ENCODE measurements at places on chromosomes 5 and 9.
A peak's percentile ranks its signal among the peaks of the same experiment; 100 is the strongest.

GRCh38 chr9:8208465-8208864, 408.9 kb upstream of the DMAC1 start:
- DNase-seq, result no peak

DNA sequence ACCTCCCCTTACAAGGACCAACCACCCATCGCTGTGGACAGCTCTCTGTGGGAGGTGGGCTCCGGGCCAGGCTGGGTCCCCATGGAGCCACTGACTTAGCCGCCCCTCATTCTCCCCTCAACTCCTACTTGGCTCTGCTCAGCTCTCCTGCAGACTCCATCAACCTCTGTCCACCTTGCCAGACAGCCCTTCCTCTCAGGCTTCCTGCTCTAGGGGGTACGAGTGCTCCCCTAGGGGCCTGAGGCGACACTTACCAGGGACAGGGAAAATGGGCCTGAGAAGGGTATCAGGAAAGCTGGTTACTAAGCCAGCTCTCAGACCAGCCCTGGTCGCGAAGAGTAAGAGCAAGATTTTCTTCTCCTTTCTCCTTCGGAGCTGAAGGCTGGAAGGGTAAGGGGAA, 43.9 kb downstream of the SHB start:
- no peak for DNase-seq

- no peak for DNase-seq
These were observed 197.1 kb downstream of the NR3C1 start for GRCh38 chr5:143206196-143207053.

- no peak for DNase-seq
These were observed 445.6 kb downstream of the NFIB start for GRCh38 chr9:13868336-13868735.

- no peak for DNase-seq
These were observed 483.8 kb upstream of the CDH10 start for GRCh38 chr5:25128606-25129005.

DNA sequence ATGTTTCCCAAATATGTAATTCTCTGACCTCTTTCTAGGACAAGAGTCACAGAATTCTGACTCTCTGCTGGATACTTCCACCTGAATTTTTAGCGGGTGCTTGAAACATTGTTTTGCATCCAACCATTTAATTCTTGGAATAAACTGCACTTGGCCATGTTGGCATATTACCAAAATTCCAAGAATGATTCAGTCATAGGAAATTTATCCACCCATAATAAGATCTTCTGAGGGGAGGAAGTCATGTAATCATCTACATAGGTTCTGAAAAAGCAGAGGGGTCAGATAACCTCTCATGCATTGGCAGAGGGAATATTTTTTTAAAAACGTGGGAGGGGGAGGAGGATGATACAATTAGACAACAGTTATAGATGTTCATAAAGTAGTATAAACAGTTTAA, 156.9 kb downstream of the PAM start:
- DNase-seq, result peak; percentile 48

DNA sequence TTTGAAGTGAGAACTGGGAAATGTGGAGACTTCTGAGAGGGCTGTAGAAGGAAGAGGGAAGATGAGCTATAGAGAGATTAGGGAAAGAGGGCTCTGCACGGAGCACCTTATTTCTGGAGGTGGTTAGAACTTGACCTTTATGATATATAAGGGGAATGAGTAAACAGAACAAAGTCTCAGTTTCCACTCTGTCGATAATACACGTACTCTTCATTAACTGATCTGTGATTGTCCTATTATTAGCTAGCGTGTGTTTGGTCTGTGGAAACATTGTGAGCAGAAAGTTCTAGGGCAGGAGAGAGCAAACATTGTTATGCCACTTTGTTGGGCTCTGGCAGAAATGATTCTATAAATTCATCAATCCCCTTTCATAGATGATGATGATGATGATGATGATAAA, 118.5 kb downstream of the UGCG start:
- DNase-seq, result no peak

DNA sequence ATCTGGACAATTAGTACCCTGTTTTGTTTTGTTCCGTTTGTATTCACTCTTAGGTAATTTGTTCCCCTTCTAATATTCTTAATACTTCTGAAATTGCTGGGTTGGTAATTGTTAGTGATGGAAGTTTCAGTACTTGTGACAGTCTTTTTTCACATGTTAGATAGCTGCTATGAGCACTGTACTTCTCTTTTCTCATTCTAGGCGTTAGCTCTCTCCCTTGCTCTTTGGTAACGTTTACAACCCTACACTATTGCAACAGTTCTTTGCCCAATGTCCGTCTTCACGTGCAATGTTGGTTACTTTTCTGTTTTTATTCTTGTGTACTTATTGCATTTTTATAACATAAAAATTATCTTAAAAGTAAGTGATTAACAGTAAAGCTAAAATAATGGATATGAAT, 1509.0 kb downstream of the MAT2B start:
- no peak for DNase-seq

- DNase-seq, result no peak
These were observed 19.7 kb downstream of the HMCN2 start for GRCh38 chr9:130285271-130285670.

DNA sequence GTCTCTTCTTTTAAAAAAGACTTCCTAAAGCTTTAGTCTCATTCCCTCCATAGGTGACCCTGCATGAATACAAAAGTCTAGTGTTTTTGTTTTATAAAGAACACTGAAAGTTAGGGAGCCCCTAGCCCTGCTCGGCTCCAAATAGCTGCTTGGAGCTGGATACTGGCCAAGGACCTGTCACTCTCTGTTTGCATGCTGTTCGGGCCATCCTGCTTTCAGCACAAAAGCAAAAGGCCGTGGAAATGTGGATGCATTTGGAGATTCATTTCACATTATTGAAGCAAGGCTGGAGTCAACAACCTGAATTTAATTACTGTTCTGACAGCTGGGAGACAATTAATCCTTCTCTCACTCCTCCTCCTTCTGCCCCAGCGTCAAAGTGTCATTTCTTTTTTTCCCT, 151.7 kb upstream of the NMUR2 start:
- DNase-seq, result no peak

- peak; percentile 83 for DNase-seq
These were observed 117.4 kb upstream of the ELL2 start for GRCh38 chr5:96079075-96079474.

- DNase-seq, result no peak
These were observed 38.3 kb downstream of the ANKRD33B start for GRCh38 chr5:10602031-10602806.

- DNase-seq, result no peak
These were observed 8.0 kb downstream of the B4GALT1 start for GRCh38 chr9:33158843-33159776.

DNA sequence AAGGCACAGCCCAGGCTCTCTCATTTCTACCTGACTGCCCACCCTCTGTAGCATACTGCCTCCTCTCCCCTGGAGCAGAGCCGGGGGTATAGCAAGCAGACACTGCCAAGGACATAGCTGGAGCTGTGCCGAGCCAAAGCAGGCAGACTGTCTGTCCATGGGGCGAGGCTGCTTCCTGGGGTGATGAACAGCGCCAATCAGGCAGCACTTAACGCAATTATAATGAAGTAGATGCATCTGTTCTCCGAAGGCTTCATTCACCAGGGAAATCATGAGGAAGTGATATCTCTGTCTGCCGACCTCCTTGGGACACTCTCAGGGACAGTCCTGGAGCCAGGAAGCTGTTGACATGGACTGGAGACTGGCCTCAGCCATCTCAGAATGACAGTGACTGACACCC, 230.7 kb downstream of the ASTN2 start:
- no peak for DNase-seq

- no peak for DNase-seq
These were observed 27.9 kb downstream of the GADD45G start for GRCh38 chr9:89632736-89633135.

DNA sequence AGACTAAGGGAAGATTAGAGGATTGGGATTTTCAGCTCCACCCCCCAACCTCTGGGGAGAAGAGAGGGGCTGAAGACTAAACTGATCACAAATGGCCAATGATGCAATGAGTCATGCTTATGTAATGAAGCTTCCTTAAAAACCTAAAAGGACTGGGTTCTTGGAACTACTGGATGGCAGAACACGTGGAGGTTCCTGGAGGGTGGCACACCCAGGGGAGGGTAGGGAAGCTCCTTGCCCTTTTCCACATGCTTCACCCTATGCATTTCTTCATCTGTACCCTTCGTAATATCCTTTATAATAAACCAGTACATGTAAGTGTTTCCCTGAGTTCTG, 48.6 kb downstream of the ARHGEF28 start:
- DNase-seq, result no peak

DNA sequence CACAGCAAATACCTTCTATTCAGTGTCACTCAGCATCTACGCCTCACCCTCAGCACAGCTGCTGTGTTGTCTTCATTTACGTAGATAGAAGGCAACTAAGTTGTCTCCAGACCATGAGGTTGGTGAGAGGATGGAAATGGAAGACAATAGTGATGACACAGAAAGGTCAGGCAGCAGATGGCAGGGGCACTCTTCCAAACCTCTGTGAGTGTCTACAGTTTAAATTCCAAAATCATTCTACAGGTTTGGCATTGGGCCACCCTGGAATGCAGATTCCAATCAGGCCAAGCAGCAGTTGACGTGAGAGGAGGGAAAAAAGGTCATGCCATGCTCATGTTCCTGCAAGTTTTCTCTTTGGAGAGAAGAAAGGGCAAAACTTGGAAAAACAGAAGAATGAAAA, 68.7 kb upstream of the ADAMTSL1 start:
- peak; percentile 65 for DNase-seq

DNA sequence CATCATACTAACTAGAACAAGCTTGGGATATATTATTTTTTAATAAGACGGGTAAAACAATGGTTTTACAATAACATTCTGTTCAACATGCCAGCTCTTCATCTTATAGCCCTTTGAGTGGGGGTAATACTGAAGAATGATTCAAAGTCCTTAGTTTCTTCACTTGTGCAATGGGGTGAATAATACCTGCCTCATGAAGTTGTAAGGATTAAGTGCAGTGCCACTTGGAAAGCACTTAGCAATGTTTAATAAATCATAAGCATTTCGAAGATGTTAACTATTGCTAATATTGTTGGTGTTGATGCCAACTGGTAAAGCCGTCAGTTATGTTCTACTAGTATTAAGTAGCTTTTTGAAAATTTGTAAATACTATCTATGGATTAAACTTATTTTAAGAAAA, 38.0 kb downstream of the TNPO1 start:
- no peak for DNase-seq

- peak; percentile 42 for DNase-seq
These were observed 57.8 kb downstream of the TMC1 start for GRCh38 chr9:72579190-72579589.

DNA sequence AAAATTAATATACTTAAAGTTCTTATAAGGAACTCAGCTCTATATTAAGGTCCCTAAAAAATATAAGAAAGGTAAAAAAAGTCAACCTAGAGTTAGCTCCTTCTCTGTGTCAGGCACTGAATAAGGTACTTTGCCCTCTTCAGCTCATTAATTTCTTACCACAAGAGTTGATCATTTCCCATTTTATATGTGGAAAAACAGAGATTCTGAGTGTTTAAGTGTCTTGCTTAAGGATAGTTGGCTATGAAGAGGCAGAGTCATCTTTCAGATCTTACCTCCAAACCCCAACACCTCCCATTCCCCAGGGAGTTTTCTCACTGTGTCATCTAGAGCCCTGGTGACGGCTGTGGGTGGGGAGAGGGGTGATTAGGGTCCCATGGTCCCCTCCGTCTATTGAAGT, 40.6 kb downstream of the INSYN2B start:
- DNase-seq, result no peak

DNA sequence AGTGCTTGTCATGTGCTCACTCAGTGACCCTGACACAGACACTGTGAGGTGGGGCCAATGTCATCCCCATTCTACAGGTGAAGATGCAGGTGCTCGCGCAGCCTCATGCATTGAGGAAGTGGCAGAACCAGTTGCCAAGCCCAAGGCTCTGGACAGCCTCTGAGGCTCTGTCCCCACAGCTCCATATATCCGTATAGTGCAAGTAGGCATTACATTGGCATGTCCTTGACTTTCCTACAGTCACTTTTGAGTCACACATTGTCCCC, 58.8 kb upstream of the ANGPTL2 start:
- DNase-seq, result no peak

GRCh38 chr9:129751841-129752801, 721 bp downstream of the PTGES start:
- DNase-seq, result peak; percentile 21

DNA sequence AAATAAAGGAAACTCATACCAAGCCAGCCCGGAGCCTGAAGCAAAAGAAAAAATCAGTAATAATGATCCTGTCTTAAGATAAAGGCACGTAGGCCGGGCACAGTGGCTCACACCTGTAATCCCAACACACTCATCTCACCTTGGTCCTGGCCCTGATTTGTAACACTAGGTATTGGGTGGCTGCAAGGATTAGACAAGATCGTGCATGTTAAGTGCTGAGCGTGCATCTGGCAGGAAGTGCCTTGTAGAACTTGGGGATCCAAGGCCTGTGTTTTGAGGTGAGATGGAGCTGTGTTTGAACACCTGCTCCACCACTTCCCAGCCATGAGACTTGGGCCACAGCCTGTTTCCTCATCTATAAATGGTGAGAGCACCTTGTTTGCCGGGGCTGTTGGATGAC, 41.5 kb downstream of the SPRY4 start:
- DNase-seq, result no peak

DNA sequence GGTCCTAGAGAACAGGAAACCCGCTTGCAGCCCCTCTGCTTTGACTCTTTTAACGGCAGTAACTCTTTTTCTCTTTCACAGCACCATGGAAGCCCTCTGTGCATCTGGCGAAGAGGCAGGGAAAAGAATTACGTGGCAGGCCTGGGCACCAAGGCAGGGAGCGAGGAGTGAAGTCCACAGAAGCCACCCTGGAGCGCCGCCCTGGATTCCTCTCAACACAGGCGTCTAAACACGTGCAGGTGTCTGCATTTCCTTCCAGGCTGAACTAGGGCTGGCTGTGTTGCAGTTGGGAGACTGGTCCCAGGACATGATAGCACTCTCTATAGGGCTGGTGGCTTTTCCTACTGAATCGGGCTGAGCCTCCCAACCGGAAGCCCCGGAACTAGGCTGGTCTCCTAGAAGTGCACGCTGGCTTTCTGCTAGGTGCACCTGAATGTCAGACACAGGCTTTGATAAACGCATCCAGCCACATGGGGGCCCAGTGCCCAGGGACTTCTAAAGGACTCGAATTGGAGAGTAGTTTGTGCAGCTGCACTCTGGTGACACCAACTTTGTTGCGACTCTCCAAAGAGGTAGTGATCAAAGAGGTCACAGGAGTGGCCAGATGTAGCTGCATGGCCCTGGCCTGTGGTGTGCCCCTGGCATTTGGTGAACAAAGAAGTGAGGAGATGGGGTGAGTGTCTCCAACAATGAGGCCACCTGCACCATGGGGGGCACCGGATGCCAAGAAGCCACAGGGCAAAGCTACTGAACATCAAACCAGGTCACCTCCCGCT, 54.5 kb downstream of the AK8 start:
- DNase-seq, result no peak

- no peak for DNase-seq
These were observed 96.6 kb downstream of the ADRB2 start for GRCh38 chr5:148923023-148923422.

- peak; percentile 35 for DNase-seq
These were observed 728.2 kb downstream of the BRINP1 start for GRCh38 chr9:118640836-118641560.

Data from AG08395 (cell line).